ENCODE measurements at places on chromosomes 6 and 20.

GRCh38 chr6:30555816-30556065, 548 bp downstream of the GNL1 start:
- no peak for DNase-seq

DNA sequence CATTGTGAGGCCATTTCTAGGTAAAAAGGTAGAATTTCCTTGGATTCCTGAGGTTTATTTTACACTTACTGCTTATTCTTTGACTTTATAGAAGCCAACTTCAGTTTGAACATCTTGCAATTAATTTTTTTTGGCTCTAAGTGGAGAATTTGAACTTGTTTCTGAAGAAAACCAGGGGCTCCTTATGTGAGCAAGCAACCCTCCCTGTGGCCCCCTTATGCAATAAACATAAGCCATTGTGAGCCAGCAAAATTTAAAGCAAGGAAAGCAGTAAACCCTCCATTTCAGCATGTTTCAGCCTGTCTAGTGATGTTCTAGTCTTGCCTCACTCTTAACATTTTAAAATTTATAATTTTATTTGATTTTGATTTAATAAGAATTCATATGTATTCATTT, 5.6 kb downstream of the HLA-F start:
- DNase-seq, result no peak

- DNase-seq, result no peak
Observed at GRCh38 chr6:24589334-24589733, 56.7 kb downstream of the KIAA0319 start.

GRCh38 chr6:150987371-150987828, 121.9 kb downstream of the MTHFD1L start:
- no peak for DNase-seq

DNA sequence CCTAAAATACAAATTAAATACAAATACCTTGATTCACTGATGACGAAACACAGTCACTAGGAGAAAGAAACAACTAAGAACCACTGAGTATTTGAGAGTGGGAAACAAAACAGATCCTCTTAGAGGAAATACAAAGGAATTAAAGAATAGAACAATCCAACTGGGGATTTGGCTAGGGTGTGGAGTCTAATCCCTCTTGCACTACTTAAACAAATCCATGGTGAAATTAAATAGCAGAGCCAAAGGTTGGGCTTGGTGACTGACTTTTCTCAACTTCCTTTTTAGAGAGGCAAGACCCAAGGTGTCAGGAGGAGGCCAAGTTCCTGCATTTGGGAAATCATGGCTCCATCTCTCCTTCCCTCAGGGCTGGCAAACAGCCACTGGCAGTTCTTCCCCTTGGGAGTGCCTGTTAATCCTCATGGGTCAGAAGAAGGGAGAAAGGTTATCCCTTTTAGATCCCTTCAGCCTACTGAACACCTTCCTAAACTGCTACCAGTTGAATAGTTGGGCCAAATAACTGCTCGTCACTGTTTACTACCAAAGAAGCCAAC, 101.2 kb upstream of the TRAF3IP2 start:
- no peak for DNase-seq

DNA sequence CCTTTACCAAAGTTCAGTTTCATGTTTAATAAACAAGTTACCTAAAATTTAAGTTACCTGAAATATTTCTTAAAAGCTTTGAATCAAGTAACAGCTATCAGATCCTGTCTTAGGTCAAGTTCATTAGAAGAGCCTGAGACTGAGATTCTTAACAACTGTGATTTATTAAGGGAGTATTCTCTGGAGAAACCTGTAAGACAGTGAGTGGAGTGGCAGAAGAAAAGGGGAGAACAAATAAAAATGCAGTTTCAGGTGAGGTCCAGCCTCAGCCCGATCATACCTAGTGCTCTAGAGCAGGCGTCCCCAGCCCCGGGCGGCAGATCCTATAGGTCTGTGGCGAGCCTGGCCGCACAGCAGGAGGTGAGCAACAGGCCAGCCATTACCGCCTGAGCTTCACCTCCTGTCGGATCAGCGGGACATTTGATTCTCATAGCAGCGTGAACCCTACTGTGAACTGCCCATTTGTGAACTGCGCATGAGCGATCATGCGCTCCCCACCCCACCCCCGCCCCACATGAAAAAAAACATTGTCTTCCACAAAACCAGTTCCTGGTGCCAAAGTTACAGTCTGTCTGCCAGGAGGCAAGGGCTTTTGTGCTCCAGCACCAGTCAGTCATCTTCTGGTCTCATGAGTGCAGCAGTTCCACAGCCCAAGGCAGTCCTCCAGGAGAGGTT, 59.2 kb upstream of the ADGRB3 start:
- DNase-seq, result no peak

GRCh38 chr6:76771059-76771634, 692.1 kb downstream of the HTR1B start:
- no peak for DNase-seq

- no peak for DNase-seq
Observed at GRCh38 chr6:158222066-158222465, 53.9 kb downstream of the GTF2H5 start.

Measured in right forelimb (tissue), 1 donor.